ENCODE measurements at places on chromosomes 12 and 14. TPM values are rescaled to one million over a fixed set of nuclear protein-coding genes. Genes with fewer than 3 reads are reported as not detected.

DNA sequence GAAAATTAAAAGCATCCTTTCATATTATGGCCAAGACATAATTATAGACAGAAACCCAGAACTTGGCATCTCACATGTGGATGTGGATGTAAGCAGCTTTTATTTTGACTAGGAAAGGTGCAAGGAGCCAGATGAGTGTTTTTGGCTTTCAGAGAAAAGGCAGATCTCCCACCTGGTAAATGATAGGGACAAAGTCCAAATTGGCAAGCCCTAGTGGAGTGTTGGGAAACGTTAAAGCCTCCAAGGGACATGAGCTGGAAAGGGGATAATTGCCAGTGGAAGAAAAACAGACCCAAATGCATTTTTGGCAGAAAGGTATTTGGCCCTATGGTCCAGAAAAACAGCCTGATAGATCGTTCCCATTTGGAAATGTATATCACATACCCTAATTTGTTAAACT, 60.1 kb downstream of the KLHL28 start:
- no peak for DNase-seq

- DNase-seq, result no peak
Observed at GRCh38 chr12:17062267-17063036, 456.5 kb upstream of the LMO3 start.

- DNase-seq, result no peak
Observed at GRCh38 chr12:84950971-84951546, 38.5 kb upstream of the SLC6A15 start.

- no peak for DNase-seq
Observed at GRCh38 chr14:62003701-62004100, 241.5 kb downstream of the SNAPC1 start.

GRCh38 chr14:61111731-61112130, 130.7 kb downstream of the SLC38A6 start:
- DNase-seq, result no peak

The L3HYPDH gene
- total RNA-seq, result 35.5 TPM

The GPR162 gene
- 9.0 TPM for total RNA-seq
